Dorsolateral prefrontal cortex (tissue), 122 donors: ENCODE measurements at places on chromosomes 5 and 9.

GRCh38 chr5:72209147-72210115, 102.2 kb downstream of the MAP1B start:
- peak; percentile 28 for DNase-seq

DNA sequence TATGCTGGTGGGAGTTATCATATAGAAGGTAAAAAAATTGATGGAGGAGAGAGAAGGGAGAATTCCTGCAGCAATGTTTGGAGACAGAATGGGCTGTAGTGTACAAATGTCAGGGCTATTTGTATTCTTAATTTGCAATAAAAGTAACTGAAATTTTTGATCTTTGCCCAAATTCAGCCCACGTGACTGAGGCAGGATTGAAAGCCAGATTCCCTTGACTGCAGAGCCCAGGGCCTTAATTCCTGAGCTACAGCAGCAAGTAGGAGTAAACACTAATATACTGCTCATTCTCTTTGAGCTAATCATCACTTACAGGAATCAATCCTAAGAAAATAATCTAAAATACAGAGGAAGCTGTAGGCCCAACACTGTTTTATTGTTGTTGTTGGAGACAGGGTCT, 5.2 kb upstream of the ANXA6 start:
- DNase-seq: no peak

GRCh38 chr5:10286162-10286861, 21.4 kb downstream of the CMBL start:
- peak; percentile 65 for DNase-seq

- DNase-seq: no peak
These were observed 14.8 kb upstream of the MEF2C start for GRCh38 chr5:88897748-88898147.

DNA sequence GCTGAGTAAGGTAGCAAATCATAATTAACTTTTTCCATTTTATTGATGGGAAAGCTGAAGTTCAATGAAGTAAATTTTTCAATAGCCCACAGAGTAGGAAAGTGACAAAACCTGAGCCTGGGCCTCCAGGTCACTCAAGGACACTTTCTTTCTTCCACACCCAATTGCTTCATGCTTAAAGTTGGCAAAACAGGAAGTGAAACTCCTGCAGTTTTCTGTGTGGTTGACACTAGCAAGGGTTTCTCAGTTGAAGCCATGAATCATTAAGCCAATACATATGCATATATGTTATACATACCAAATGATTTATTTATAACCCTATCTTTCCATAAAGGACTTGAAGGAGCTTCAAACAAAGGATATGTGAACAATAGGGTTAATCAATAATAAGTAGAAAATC, 13.9 kb downstream of the TLR4 start:
- DNase-seq: no peak

- DNase-seq: no peak
These were observed 289.3 kb downstream of the ZNF608 start for GRCh38 chr5:124457101-124457500.

DNA sequence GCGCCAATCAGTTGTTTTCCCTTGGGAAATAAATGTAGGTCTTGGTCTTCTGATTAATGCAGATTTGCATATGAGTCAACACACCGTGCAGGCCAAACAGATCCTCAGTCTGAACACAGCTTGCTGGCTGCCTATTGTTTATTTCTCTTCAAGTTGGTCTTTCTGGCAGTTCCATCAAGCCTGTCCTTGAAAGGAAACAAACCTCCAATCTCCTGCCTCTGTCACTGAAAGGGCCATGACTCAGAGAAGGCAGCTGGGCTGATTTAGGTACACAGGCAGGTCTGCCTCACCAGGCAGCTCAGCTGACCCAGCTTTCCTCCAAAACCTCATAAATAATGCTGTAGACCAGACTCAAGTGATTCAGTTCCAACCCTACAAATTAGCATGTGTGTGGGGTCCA, 175.9 kb downstream of the MAN2A1 start:
- no peak for DNase-seq

DNA sequence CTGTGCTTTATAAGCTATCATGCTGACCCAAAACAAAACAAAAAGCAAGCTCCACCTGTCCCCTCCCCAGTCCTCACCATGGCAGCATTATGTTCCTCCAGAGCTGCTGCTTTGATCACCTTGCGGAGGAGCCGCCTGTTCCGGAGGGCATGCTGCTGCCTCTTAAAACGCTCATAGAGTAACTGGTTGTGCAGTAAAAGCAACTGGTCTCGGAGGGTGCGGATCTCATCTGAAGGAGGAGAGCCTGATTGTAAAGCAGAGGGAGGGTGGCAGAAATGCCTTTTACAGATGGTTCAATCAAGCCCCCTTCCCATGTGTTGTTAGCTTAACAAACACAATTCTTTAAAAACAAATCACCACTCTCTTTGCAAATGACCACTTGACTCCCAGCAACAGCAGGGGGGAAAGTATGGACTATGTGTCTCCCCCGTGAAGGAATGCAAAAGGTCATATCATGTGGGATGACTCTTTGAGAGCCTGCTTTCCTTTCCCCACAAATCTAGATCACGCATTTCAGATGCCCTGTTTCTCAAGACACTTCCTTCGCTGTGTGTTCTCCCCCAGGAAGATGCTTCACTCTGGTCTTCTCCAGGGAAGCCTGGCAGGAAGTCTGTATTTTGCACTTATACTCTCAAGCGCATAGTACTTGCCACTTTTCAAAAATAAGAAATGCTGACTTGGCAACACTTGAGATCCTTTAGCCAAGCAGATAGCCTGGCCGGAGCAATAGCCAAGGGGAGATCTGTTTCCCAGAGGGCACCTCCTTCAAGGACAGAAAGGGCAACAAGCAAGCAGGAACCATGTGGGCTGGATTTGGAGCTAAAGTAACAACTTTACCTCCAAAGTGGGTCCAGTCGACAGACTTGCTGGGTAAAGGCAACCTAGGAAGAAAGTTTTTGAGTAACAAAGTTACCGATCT, 25.1 kb downstream of the SPACA9 start:
- DNase-seq: no peak

- DNase-seq: no peak
These were observed 2.8 kb upstream of the ARRDC1 start for GRCh38 chr9:137602661-137603060.

DNA sequence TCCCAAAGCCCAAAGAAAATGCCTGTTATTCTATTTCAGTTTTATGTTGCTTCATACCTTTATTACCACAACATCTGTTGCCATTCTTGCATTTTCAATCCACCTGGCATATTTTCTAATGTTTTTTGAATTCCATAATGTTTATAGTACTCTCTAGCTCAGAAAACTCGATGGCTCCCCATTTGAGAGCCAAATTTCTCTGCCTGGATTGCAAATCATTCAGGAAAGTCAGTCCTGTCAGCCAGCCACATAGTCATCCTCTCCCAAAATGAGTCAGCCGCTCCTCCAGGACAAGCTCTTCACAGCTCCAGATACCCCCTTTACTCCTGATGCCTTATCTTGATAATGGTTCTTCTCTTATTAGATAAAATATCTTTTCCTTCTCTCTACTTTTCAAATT, 78.2 kb upstream of the ADCY2 start:
- no peak for DNase-seq
